HFFc6 (cell line): ENCODE measurements at places on chromosomes 6 and 20. TPM values are rescaled to one million over a fixed set of nuclear protein-coding genes. Genes with fewer than 3 reads are reported as not detected.

Gene IPCEF1
- total RNA-seq, result not detected in 3 replicates

Gene BPIFB4
- not detected in 3 replicates for total RNA-seq

Gene PI3
- total RNA-seq, result not detected in 3 replicates

Gene ARMC12
- 0.17 to 0.21 TPM in 2 of 3 replicates, not detected in the other for total RNA-seq

Gene FOXQ1
- 0.74 to 2.9 TPM (median 0.80 TPM) in 3 replicates for total RNA-seq

Gene COL9A1
- total RNA-seq, result not detected in 3 replicates

Gene FERMT1
- 7.7 to 9.1 TPM (median 8.6 TPM) in 3 replicates for total RNA-seq

Gene BFSP1
- total RNA-seq, result 1.8 and 3.3 TPM in 2 replicates

Gene ALDH8A1
- not detected in 3 replicates for total RNA-seq

Gene CALHM5
- 1.8 to 4.9 TPM (median 2.1 TPM) in 3 replicates for total RNA-seq

Gene FAM209B
- 0.31 TPM in 2 of 3 replicates, not detected in the other for total RNA-seq

Gene UBE2C
- total RNA-seq, result 41.7 to 92.9 TPM (median 85.2 TPM) in 3 replicates

Gene ANKRD6
- not detected in 3 replicates for total RNA-seq

Gene CYP39A1
- not detected in 3 replicates for total RNA-seq

Gene GABRR2
- 0.23 TPM in 1 of 2 replicates, not detected in the other for total RNA-seq

Gene E2F3
- total RNA-seq, result 16.2 to 17.4 TPM (median 17.2 TPM) in 3 replicates

Gene SPATA25
- 0.36 to 0.48 TPM in 2 of 3 replicates, not detected in the other for total RNA-seq

Gene PEDS1
- total RNA-seq, result 27.0 to 29.3 TPM (median 27.9 TPM) in 3 replicates

Gene KCNQ5
- total RNA-seq, result 18.0 to 36.6 TPM (median 28.0 TPM) in 3 replicates

Gene PPP1R3G
- total RNA-seq, result 0.55 and 1.5 TPM in 2 replicates

Gene GGTLC1
- not detected in 3 replicates for total RNA-seq

Gene GFOD1
- total RNA-seq, result 3.4 to 4.1 TPM (median 4.0 TPM) in 3 replicates

Gene PSORS1C1
- 2.7 to 3.8 TPM (median 3.2 TPM) in 3 replicates for total RNA-seq

Gene RAB32
- total RNA-seq, result 71.9 to 86.6 TPM (median 82.2 TPM) in 3 replicates

Gene DDO
- total RNA-seq, result 0.85 to 1.1 TPM (median 0.96 TPM) in 3 replicates

Gene PTCRA
- total RNA-seq, result not detected in 3 replicates

Gene SLC17A3
- total RNA-seq, result not detected in 2 replicates

Gene FOXS1
- total RNA-seq, result not detected in 3 replicates

Gene RIMS1
- total RNA-seq, result 1.6 to 2.4 TPM (median 2.4 TPM) in 3 replicates

Gene PROKR2
- total RNA-seq, result not detected in 3 replicates

Gene CTAGE9
- not detected in 3 replicates for total RNA-seq

Gene UBD
- not detected in 3 replicates for total RNA-seq

Gene XPO5
- total RNA-seq, result 31.7 to 45.9 TPM (median 41.1 TPM) in 3 replicates

Gene SNAP91
- total RNA-seq, result not detected in 3 replicates

Gene LRRC1
- 9.6 to 11.9 TPM (median 9.8 TPM) in 3 replicates for total RNA-seq
